ENCODE measurements at places on chromosomes 7 and 10.

DNA sequence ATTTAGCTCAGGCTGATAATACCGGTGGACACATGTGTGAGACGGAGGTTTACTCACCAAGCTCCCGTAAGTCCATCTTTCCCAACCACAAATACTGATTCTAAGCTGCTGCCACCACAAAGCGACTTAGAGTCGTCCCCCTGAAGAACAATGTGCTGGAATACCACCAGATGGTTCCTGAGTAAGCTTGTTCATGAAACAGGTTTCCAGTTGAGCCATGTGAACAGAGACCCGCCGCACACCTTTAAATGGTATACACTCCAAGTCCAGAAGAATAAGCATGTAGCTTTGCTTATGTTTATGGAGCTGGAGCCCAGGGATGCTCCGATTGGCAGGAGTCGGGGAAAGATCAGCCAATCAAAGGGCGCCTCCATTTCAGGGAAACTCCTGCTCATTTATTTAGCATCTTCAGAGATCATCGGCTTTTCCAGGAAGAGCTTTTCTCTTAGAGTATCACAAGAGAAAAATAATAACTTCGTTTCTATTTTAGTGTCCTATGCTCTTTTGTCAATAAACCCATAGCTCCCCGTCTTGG, 261.6 kb upstream of the AOAH start:
- DNase-seq: no peak

DNA sequence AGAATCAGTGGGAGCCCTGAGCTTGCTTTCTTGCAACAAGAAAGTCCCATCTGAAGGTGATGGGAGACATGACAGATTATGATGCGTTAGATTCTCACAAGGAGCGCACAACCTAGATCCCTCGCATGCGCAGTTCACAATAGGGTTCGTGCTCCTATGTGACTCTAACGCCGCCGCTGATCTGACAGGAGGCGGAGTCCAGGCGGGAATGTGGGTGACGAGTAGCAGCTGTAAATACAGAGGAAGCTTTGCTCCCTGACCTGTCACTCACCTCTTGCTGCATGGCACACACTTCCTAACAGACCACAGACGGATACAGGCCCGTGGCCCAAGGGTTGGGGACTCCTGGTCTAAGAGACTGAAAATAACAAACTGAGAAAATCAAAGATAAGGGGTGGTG, 1163.4 kb upstream of the AUTS2 start:
- DNase-seq: no peak

DNA sequence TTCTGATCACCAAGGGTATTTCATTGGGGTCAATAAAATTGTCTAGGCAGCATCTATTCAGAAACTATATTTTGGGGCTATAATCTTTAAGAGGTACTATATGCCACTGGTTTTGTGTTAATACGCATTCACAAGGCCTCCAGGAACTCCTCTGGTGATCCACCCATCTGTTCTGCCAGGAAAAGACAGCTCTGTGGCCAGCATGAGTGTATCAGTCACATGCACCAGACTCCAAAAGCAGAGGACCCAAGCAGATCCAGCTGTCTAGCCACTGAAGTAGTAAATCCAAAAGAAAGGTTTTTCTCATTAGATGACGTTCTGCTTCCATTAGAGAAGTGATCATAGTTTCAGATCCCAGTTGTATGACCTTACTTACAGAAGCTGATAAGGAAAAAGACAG, 199.6 kb upstream of the CELF2 start:
- DNase-seq: peak; percentile 78

DNA sequence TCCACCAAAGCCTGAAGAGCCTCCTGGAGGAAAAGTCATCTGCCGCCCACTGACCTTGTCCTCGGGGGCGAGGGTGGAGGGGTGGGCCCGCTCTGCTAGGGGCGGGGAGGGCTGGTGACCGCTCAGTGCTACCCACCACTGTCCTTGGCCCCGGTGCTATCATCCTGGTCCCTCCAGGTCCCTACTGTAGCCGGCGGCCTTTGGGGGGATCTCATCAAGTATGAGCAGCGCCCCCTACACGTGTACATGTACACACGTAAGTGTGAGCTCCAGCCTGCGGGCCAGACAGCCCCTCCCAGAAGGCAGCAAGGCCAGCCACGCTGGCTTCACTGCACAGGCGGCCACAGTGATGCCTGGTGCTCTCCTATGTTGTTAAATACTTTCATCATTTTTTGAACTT, 19.6 kb downstream of the TTYH3 start:
- DNase-seq: no peak

DNA sequence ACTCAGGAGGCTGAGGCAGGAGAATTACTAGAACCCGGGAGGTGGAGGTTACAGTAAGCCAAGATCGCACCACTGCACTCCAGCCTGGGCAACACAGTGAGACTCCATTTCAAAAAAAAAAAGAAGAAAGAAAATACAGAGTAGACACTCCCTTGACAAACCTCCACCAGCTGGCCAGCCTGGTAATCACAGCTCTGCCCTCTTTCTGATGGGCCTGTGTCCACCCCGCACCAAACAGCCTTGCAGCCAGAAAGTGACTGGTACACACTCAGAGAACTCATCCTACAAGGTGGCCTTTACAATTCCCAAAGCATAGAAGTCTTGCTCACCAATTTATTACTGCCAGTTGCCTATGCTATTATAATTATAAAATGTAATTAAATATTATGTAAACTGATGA, 66.6 kb downstream of the COBL start:
- DNase-seq: no peak

Measured in fibroblast of gingiva (primary cell).